AML-193 (cell line): ENCODE measurements at places on chromosomes 1 and 21.

DNA sequence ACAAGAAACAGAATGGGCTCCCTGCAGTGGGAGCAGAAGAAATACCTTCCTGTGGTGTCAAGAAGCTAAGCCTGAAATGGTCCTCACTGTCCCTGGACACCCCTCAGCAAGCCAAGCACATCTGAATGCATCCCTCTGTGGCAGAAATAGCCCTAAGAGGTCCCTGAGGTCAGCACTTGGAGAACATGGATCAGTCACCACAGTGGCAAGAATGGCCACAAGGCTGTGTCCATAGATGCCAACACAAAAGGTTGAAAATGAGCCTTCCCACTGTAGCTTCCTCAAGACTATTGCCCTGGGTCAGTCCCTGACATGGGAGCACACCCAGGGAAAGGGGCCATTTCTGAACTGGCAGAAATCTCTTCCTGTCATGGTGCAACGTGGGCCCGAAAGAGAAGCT is 27.7 kb downstream of the PSMG1 start:
- no peak for DNase-seq

- DNase-seq = no peak
These were observed 3.1 kb downstream of the GJA5 start for GRCh38 chr1:147757015-147757990.

DNA sequence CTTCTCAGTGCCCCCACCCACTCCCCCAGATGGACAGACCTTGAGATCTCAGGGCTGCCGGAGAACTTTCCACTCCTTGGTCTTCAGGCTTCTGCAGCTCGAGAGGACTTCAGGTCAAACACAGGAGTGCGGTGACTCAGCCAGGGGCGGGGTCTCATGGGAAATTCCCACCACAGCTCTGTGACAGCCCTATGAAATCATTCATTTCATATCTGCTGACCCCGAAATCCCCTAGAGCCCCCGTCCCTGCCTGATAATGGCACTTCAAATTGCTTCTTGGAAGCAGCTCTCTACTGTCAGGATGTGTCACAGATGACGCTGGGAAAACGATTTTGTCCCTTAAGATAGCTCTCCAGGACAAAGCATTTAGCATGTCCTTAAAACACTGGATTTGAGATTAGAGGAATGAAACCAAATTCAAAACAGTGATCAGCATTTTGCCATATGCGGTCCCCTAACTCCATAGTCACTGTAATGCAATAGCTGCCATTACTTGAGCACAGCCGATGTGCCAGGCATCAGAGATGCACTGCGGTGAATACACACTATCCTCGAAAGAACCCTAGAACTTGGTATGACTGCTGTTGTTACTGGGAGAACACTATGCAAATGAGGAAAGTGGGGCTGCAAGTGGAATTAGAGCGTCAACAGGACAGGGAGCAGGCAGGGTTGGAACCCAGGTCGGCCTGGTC is at the start of gene TNFRSF9:
Gene TNFRSF9 (minus strand): TSS at position 95 of the 692 bp plus-strand sequence. CDS start 845 bp downstream, outside the sequence.
- DNase-seq = no peak

GRCh38 chr21:45421846-45422775 is 17.1 kb downstream of the COL18A1 start:
- no peak for DNase-seq

- DNase-seq = no peak
These were observed 2.9 kb upstream of the GPR25 start for GRCh38 chr1:200869753-200870391.
